ENCODE measurements at places on chromosomes 6 and 20.

DNA sequence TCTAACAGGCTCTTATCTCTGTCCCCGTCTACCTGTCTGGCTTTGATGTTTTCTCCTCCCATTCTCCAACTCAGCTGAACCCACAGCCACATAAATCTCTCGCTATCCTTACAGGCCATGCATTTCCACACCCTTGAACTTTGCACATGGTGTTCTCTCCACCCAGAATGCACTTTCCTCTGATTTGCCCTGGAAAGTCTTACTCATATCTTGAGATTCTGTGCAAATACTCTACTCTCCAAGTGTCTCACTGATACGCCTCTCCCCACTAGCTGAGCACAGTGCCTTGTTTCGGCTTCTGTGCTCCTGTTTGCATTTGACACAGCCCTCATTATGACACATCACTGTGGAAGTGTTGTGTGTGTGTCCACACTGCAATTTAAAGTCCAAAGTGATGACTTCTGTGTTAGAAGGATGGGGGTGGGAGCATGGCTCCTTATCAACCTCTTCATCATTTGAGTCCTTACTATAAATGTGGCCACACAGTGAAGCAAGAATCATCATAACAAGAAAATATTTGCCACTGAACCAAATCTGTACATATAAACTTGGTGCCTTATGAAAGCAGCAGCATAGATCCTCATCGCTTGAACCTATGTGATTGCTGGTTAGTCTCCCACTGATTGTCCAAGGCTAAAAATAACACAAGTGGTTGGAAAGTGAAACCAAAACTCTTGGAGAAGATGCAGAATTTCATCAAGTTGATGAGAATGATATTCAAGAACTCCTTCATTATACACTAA, 5.5 kb upstream of the PRELID3B start:
- ATAC-seq = peak; percentile 64

- ATAC-seq = no peak
Observed at GRCh38 chr20:38228436-38228835, 32.1 kb downstream of the KIAA1755 start.

- ATAC-seq = no peak
Observed at GRCh38 chr6:110687326-110687725, 127.9 kb downstream of the CDK19 start.

- ATAC-seq = no peak
Observed at GRCh38 chr20:53379014-53379832, 214.4 kb downstream of the ZNF217 start.

GRCh38 chr6:52352239-52353018, 9.5 kb upstream of the PAQR8 start:
- ATAC-seq = peak; percentile 41

GRCh38 chr20:57437267-57437666, 46.1 kb downstream of the RBM38 start:
- no peak for ATAC-seq

GRCh38 chr6:138017166-138017757, 90.0 kb downstream of the PERP start:
- ATAC-seq = no peak

- no peak for ATAC-seq
Observed at GRCh38 chr6:41483943-41484342, 62.2 kb upstream of the FOXP4 start.

- ATAC-seq = no peak
Observed at GRCh38 chr6:46174904-46175303, 4.1 kb upstream of the ENPP5 start.

DNA sequence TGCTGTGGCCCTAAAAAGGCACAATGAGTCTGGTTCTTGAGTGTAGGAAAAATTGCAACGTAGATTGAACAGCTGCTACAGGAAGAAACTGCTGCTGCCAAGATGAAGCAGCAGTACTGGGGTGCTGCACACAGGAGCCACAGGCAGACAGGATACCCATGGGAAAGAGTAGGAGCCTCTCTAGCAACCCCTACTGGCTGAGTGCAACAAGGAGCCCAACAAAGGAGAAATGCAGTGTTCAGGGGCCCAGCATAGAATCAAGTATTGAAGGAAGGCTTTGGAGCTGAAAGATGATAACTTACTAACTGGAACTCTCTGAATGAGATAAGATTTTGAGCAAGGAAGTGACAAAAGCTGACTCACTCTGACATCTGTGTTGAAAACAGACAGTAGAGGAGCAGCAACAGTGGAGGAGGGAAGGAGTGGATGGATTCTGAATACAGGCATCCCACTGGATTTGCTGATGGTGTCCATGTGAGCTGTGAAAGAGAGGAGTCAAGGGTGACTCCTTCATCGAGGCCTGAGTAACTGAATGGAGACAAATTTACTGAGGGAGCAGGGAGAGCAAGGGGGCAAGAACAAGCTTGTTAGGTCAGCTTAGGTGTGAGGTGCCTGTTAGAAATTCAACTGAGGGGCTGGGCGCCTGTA, 534.7 kb upstream of the JARID2 start:
- peak; percentile 58 for ATAC-seq

GRCh38 chr6:13470238-13471140, 16.9 kb downstream of the GFOD1 start:
- no peak for ATAC-seq

- no peak for ATAC-seq
Observed at GRCh38 chr6:37725957-37726356, 28.3 kb upstream of the MDGA1 start.

GRCh38 chr20:10255846-10256245, 37.2 kb downstream of the SNAP25 start:
- ATAC-seq = no peak

- no peak for ATAC-seq
Observed at GRCh38 chr6:87785229-87785862, 83.3 kb upstream of the AKIRIN2 start.

DNA sequence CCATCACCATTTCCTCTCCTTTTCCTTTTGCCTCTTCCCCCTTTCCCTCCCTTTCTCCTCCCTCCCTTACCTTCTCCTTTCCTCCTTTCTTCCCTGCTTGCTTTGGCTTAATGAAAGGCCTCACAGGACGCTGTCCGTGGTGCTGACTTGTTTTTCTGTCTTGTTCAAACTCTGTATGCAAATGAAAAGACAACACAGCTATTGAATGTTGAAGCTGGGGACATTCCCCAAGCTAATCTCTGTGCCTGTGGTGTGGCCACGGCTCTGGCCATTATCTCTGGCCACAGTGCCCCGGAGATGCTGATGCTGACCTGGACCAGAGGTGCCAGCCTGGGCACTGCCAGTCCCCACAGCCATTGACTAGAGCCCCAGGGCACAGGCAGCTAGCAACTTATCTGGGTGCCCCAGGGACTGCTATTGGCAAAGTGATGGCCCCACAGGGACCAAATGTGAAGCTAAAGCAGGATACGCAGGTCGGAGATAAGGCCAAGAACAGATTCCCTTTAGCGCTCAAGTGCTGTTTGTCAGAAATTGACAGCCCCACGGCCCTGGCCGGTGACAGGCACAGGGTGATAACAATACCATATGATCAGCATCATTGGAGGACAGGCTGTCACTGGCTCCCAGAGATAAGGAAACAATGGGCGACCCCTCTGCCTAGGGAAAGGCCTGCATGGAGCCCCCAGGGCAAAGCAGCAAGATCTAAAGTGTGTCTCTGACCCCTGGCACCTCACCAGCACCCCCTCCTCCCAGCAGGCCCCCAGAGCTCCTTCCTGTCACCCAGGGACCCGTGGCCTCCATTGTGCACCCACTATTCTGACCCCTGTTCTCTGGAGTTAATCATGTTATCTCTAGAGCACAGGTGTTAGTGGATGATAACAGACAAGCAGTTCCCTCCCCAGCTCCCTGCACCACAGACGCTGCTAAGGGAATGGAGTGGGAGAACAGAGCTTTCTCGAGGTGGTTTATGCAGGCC, 31.6 kb upstream of the SLC32A1 start:
- ATAC-seq = no peak

DNA sequence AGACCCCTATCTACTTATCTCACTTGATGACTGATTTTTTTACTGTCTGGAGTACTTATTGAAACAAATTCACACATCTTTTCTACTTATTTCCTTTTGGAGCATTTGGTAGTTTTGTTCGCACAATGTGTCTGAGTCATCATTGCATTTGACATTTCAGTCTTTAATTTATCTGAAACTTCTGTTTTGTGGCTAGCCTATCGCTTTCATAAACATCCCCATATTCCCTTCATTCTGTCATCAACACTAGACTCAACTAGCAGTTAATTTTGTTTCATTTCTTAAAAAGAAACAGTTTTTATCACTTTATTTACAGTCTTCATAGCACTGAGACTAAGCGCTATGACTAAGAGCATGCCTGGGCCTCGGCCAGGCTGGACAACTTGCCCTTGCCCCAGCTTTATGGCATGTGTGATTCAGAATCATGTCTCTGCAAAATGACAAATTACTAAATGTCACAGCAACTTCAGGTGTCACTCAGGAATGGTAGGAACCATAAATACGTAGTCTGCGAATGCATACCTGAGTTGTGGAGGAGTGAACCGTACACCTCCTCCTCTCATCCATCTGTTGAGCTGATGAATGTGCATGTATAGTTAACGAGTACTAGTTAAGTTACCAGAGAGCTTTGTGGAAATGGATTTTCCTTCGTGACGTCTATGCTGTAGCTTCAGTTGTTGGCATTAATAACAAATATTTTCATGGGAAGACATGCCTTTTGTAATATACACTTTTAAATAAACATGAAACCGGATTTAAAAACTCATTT, 16.2 kb downstream of the L3MBTL3 start:
- ATAC-seq = peak; percentile 86

DNA sequence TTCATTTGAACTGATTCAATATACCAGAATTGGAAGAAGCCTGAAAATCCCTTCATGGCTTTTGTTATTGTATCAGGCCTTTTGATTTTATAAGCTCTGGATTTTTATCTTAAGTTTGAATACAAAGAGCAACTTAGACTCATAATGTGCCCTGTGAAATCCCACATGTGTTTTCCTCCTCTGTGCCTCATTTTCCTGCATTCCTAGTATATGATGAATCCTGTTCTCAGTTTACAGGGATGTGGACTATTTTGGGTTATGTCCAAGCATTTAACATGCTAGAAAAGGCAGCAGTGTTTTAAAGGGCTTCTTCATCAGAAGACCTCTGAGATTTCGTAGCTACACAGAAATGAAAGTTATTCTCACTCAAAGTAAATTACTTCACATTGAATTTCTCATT, 455.0 kb downstream of the RFPL4B start:
- ATAC-seq = no peak

DNA sequence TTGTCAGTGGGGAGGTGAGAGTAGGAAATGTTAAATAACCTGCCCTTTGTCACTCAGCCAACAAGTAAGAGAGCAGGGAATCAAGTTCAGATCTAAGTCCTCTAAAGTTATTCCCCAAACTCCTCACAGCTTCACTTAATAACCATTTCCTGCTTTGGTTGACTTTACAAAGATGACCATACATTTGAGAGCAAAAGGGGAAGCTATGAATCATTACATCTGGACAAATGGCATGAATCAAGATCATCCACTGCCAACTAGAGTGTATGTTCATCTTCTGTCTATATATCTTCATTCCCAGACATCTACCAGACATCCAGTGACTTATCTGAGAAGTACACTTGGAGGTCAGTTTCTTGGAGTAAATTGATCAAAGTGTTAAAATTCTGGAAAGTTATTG, 15.1 kb upstream of the HIVEP2 start:
- no peak for ATAC-seq

DNA sequence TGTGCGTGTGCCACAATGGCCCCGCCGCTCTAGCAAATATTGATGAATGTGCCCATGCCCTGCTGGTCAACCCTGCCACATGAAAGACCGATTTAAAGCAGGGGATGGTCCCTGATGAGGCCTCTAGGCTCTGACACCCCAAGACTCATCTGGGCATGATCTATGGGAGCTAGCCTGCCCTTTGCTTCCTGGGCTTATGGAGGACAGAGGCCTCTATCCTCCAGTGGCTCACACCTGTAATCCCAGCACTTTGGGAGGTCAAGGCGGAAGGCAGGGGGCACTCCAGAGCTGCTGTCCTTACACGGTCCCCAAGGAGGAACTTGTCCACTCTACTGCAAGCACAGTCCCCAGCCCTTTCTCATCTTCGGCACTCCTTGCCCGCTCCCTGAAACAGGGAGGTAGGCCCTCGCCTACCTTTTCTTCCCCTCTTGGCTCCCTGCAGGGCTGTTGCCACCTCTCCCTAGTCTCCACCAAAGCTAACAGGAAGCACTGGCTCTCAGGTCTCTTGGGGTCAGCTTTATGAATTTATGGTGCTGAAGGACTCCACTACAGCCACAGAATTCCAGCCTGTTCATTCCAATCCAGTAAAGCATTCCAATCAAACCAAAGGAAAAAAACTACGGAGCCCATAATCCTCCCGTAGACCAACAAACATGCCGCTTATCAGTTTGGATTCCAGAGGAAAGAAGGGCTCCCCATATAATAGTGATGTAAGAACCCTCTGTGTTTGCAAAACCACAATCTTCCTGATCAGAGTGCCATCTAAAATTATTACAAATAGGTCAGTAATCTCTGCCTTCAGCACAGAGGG, 48.7 kb upstream of the FOXQ1 start:
- ATAC-seq = no peak

DNA sequence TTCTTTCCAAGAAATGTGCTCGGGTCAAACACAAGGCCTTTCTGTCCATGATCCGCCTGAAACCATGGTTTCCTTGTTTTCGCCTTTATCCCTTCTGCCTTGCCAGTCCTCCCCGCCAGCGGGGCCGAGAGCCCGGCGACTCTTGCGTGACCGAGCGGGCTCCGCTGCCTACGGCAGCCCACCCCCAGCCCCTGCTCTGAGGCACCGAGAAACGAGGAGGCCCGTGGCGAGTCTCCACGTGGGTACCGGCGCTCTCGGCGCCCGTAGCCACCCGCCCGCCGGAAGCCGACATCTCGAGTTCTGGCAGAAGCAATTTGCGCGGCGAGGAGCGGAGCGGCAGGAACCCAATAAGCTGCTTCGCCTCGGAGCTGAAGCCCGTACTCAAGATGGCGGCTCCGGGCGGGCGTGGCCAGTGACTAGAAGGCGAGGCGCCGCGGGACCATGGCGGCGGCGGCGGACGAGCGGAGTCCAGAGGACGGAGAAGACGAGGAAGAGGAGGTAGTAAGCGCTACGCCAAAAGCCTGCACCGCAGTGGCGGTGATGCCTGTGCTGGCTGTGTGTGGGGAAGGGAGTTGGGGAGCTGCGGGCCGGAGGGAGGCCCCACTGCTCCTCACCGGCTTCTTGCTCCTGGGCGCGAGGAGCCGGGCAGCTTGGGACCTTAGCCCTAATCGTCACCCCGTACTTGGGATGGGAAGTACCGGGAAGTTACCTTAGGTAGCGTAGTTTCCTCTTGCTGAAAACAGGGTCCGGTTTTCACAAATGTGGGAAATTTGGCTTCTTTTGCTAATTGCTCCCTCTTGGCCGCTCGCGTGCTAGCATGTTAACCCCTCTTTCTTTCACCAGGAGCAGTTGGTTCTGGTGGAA, at the start of gene GTF3C6:
TSS of gene GTF3C6 (plus strand) at position 378 of the 864 bp plus-strand sequence. CDS start at position 442, 64 bp downstream.
- peak; percentile 97 for ATAC-seq
